ENCODE measurements at places on chromosomes 13 and 19. TPM values are rescaled to one million over a fixed set of nuclear protein-coding genes. Genes with fewer than 3 reads are reported as not detected.

DNA sequence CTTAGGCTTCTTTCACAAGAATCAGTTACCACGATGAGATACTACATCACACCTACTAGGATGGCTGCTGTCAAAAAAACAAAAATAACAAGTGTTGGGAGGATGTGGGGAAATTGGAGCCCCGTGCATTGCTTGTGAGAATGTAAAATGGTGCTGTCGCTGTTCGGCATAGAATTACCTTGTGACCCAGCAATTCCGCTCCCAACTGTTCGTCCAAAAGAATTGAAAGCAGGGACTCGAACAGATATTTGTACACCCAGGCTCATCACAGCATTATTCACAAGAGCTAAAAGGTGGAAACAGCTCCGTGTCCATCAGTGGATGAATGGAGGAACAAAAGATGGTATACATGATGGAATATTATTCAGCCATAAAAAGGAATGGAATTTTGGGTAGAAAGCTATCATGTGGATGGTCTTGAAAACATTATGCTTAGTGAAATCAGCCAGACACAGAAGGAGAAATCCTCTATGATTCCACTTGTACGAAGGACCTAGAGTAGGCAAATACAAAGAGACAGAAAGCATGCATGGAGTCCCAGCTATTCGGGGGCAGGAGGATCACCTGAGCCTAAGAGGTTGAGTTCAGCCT lies 23.4 kb downstream of the PAK4 start:
- DNase-seq = no peak

DNA sequence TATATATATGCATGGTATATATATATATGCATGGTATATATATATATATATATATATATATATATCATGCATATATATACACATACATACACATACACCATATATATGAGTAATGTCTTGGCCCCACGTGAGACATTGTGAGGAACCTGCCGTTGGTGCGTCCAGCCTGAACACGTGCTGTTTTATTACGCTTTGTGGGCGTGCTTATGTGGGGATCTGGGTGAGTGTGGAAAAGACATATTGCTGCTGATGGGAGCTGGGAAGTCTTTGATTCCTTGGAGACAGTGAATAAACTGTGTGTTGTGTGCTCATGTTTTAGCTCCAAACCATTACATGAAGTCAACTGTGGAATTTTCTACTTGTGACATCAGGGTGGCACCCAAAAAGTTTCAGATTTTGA lies 28.9 kb downstream of the KCTD15 start:
- no peak for DNase-seq

- no peak for DNase-seq
Measured at GRCh38 chr13:92379371-92379770, 847.2 kb upstream of the GPC6 start.

DNA sequence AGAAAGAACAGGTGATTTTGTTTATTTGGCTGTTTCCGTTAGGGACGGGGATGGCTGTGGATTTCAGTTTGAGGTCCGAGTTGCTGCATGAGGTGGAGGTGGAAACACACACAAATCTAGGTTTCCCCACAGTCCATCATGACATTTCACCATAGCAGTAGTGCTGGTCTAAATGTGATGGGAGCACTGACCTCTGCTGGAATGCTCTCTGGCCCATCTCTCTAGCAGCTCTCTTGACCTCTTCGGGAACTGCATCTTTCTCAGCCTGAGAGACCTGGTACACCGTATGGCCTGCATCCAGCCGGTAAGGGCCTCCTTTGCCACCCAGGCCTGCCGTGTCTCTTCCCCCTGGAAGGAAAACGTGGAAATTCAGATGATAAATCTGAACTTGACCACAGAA lies 154.0 kb downstream of the RGCC start:
- DNase-seq = no peak

GRCh38 chr19:32349724-32350470 lies 4.5 kb downstream of the ZNF507 start:
- DNase-seq = no peak

DNA sequence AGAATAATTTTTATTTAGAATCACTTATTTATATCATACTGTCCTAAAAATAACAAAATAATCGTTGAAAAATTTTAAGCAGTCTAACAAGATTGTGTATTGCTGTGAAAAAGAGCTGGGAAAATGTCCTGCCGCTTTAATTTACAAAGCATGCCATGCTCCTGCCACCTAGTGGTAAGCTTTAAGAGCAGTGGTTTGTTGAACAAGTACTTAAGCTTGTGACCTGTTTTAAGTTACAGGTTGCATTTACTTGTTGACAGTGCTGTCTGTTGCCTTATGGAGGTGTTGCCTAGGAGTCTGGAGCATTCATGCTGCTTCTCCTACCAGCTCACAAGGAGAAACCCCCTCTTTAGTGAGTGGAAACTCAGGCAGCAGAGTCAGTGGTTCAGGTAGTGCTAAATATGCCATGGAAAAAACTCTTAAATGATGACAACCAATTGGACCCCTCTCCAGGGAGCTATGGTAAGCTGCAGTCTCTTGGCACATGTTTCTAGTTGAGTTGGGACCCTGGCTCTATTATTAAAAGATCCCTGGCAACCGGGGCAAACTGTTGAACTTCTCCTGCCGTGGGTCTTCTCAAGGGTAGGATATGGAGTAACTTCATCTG lies 68.4 kb downstream of the SPATA13 start:
- DNase-seq = no peak

LENG8 gene
- total RNA-seq = 282 TPM

PGLYRP2 gene
- total RNA-seq = not detected
